Suprapubic skin (tissue), 4 donors: ENCODE measurements at places on chromosomes 12 and 14.

DNA sequence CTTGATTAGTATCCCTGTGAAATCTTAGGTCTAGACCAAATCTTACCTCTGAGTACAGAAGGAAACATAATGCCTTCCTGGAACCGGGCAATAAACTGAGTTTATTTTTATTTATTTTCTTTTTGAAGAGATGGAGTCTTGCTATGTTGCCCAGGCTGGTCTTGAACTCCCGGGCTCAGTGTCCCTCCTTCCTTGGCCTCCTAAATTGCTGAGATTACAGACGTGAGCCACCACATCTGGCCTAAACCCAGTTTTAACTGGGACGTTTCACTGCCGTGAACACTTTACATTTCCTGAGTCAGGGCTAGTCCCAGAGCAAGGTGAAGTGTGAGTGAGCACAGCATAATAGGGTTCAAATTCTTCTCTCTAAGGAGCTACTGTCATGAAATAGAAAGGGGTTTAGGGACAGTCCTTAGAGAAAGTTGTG, 671 bp downstream of the GUCY2C start:
- no peak for DNase-seq
- H3K27me3 ChIP-seq: no peaks in the 10 kb centered on the region
- H3K27ac ChIP-seq: no peak overlapping the region
- H3K4me3 ChIP-seq: no peak overlapping the region
- no peaks in the 10 kb centered on the region for H3K36me3 ChIP-seq

DNA sequence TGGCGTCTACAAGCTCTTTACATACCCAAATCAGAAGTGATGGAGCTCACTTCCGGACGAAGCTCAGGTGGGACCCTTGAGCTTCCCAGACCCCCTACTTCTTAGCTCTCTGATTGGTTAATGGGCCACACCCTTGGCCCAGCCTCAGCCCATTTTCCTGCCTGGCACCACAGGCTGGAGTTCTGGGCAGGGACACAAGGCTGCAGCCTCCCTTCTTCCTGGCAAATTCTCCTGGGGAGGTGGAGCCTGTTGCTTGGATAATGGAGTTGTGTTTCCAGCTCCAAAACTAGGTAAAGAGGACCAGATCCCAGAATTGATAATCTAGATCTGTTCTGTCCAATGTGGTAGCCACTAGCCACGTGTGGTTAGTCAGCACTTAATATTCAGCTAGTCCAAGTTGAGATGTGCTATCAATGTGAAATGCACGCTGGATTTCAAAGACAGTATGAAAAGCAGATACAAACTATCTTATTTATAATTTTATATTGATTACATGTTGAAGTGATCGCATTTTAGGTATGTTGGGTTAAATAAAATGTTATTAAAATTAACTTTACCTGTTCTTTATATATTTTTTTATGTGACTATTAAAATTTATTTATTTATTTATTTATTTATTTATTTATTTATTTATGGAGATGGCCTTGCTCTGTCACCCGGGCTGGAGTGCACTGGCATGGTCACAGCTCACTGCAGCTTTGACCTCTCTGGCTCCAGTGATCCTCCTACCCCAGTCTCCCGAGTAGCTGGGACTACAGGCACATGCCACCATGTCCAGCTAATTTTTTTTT, 12.6 kb upstream of the FAIM2 start:
- no peaks in the 10 kb centered on the region for H3K27me3 ChIP-seq
- no peak for DNase-seq
- no peak overlapping the region for H3K27ac ChIP-seq
- H3K4me1 ChIP-seq: no peaks in the 10 kb centered on the region
- H3K4me3 ChIP-seq: no peak overlapping the region

GRCh38 chr12:26700430-26700829, 132.6 kb downstream of the ITPR2 start:
- H3K27ac ChIP-seq: no peak overlapping the region
- DNase-seq: no peak
- H3K27me3 ChIP-seq: no peaks in the 10 kb centered on the region
- H3K4me3 ChIP-seq: no peak overlapping the region
- H3K4me1 ChIP-seq: peaks cover 15% of the 10 kb centered on the region

GRCh38 chr12:73769337-73769736, 768.3 kb upstream of the ATXN7L3B start:
- no peaks in the 10 kb centered on the region for H3K4me1 ChIP-seq
- H3K27ac ChIP-seq: no peak overlapping the region
- DNase-seq: no peak
- H3K27me3 ChIP-seq: no peaks in the 10 kb centered on the region
- H3K4me3 ChIP-seq: no peak overlapping the region

- H3K4me1 ChIP-seq: no peaks in the 10 kb centered on the region
- H3K27ac ChIP-seq: no peak overlapping the region
- no peaks in the 10 kb centered on the region for H3K36me3 ChIP-seq
- H3K4me3 ChIP-seq: no peak overlapping the region
- DNase-seq: no peak
These were observed 56.5 kb upstream of the CCND2 start for GRCh38 chr12:4217091-4217490.

- peaks cover 36% of the 10 kb centered on the region for H3K4me1 ChIP-seq
- no peak overlapping the region for H3K4me3 ChIP-seq
- H3K27ac ChIP-seq: peak overlapping the region; percentile 47
- H3K27me3 ChIP-seq: no peaks in the 10 kb centered on the region
- H3K36me3 ChIP-seq: peaks cover 8% of the 10 kb centered on the region
These were observed 17.1 kb downstream of the POMT2 start for GRCh38 chr14:77303417-77304156.

DNA sequence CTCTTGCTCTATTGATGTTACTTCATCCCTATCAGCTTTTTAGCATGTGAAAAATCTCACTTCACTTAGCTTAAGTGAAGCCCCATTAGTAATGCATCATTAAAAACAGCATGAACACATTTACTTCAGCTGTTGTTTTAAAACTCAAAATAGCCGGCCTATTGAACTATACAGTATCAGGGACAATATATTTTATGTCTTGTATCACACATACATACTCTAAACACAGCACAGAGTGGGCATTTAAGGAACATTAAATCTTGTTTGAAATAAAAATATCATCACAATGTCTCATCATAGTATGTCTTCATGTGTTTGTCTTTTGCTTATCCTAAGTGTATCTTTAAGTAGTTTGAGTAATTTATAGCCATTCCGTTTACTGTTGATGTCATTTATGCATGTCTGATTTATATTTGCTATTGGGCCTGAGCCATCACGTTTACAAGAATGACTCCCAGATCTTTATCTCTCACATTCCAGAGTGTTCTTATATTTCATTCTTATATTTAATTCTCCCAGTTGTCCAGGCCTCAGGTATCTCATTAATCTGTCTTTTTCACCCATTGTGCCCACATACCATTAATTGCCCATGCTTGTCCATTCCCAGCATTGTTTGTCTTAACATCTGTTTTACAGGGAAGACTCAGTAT, 57.5 kb downstream of the ARHGAP5 start:
- no peaks in the 10 kb centered on the region for H3K27me3 ChIP-seq
- no peak for DNase-seq
- H3K36me3 ChIP-seq: peaks cover 13% of the 10 kb centered on the region

GRCh38 chr12:4653691-4654090, 4.8 kb downstream of the NDUFA9 start:
- H3K27me3 ChIP-seq: no peaks in the 10 kb centered on the region
- DNase-seq: no peak
- no peak overlapping the region for H3K27ac ChIP-seq

- H3K27me3 ChIP-seq: peaks cover 4% of the 10 kb centered on the region
- no peak for DNase-seq
These were observed 197.0 kb downstream of the DAD1 start for GRCh38 chr14:22391908-22392565.

DNA sequence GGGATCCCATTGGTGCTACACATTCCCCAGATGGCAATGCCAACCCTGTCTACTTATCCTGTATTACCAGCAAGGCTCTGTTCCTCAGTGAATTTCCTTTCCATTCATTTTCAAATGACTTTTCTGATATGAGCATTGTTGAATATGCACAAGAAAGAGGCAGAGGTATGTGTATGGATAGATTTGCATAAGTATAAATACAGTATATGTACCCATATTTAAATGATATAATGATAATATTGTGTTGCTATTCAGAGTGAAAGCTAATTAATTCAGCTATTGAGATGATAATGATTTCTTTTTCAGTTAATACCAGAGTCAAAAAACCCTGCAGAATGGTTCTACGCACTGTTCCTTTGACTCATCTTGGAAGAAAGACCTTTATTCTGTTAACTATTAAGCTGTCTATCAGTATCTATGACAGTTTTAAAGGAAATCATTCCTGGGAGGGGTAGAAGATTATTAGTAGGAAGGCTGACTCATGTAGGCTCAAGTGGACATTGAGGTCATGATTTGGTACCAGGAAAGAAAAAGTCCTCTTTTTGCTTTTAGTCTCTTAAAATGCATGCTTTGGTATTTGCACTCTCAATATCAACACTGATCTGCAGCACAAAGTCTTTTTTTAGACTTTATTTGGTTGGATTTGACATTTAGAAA, 44.9 kb upstream of the GAS2L3 start:
- no peak for DNase-seq
- H3K4me3 ChIP-seq: no peak overlapping the region
- no peaks in the 10 kb centered on the region for H3K4me1 ChIP-seq
- no peaks in the 10 kb centered on the region for H3K36me3 ChIP-seq

- no peaks in the 10 kb centered on the region for H3K27me3 ChIP-seq
- DNase-seq: no peak
- H3K27ac ChIP-seq: no peak overlapping the region
These were observed 440.2 kb downstream of the ATP23 start for GRCh38 chr12:58381546-58381945.

DNA sequence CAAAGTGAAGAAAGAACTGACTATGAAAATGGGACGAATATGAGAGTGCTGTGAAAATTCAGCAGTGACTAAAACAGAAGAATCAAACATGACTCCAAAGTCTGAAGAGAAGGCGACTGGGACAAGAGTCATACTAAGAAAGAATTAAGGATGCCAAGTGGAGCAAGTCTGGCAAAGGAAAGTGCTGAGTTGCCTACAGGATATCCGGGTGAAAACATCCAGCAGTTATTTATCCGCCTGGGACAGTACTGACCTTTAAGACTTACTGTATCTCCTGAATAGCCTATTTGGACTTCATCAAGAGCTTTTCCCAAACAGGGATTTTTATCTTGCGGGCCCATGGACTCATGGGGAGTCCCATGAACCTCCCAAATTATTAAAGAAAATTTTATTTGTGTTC, 41.1 kb downstream of the KICS2 start:
- no peak for DNase-seq
- no peaks in the 10 kb centered on the region for H3K27me3 ChIP-seq
- peaks cover 18% of the 10 kb centered on the region for H3K4me1 ChIP-seq

- peak overlapping the region; percentile 60 for H3K27ac ChIP-seq
- H3K4me1 ChIP-seq: peaks cover 29% of the 10 kb centered on the region
- H3K36me3 ChIP-seq: no peaks in the 10 kb centered on the region
- no peak overlapping the region for H3K4me3 ChIP-seq
- DNase-seq: no peak
These were observed 30.3 kb downstream of the NFKBIA start for GRCh38 chr14:35374263-35374712.

- no peaks in the 10 kb centered on the region for H3K36me3 ChIP-seq
- H3K4me1 ChIP-seq: peaks cover 7% of the 10 kb centered on the region
- H3K4me3 ChIP-seq: peak overlapping the region; percentile 70
- H3K27ac ChIP-seq: peak overlapping the region; percentile 72
These were observed 3.2 kb downstream of the USP44 start for GRCh38 chr12:95548056-95548538.

DNA sequence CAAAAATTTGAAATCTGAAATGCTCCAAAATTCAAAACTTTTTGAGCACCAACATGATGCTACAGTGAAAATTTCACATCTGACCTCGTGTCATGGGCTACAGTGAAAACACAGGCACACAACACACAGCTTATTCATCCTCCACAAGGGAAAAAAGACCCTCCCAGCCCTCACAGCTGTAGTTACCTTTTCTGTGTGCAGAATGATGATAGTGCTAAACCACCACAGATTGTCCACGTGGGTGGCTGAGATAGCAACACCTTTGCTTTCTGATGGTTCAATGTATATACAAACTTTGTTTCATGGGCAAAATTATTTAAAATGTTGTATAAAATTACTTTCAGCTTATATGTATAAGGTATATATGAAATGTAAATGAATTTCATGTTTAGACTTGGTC, 46.8 kb downstream of the FRS2 start:
- no peak overlapping the region for H3K27ac ChIP-seq
- no peaks in the 10 kb centered on the region for H3K36me3 ChIP-seq
- no peak overlapping the region for H3K4me3 ChIP-seq
- peaks cover 22% of the 10 kb centered on the region for H3K4me1 ChIP-seq
- no peaks in the 10 kb centered on the region for H3K27me3 ChIP-seq

- no peak overlapping the region for H3K27ac ChIP-seq
- no peak for DNase-seq
- H3K4me1 ChIP-seq: peaks cover 18% of the 10 kb centered on the region
- H3K36me3 ChIP-seq: no peaks in the 10 kb centered on the region
- no peak overlapping the region for H3K4me3 ChIP-seq
- H3K27me3 ChIP-seq: peaks cover 32% of the 10 kb centered on the region
These were observed 2.4 kb upstream of the ESR2 start for GRCh38 chr14:64296561-64296960.

DNA sequence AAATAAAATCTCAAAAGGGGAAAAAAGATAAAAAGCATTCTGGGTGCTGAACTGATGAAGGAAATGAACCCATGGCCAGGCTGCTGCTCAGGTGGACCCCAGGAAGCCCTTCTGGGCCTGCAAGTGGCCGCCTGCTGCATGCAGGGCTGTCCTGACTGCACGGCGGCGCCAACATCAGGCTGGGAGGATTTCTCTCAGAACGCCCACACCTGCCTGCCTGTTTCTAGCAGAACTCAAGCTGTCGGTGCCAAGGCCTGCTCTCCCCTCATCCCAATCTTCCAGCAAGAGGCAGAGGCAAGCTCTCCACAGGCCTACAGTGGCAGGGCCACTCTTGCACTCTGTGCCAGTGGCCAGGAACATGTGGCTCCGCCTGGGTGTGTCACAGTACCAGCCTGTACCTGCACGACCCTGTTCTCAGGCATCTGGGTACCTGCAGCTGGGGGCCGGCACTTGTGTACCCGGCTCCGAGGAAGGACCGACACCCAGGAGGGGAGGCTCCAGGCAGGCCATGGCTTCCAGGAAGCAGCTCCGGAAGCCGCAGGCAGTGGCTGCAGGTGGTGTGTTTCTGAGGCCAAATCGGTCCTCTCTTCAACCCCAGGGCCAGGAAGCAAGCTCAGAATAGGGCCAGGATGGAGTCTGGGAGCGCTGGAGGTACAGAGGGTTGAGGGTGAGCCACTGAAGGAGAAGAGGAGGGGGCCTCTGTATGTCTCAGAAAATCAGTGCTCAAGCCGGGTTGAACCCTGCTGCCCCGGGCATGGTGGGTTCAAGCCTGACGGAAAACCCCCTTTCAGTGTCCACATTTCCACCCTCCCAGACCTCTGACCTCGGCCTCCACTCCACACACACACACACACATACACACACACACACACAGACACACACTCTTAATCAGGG, 2.5 kb upstream of the INF2 start:
- H3K4me3 ChIP-seq: no peak overlapping the region
- no peak for DNase-seq
- no peaks in the 10 kb centered on the region for H3K36me3 ChIP-seq
- H3K27ac ChIP-seq: peak overlapping the region; percentile 75
- no peaks in the 10 kb centered on the region for H3K27me3 ChIP-seq

- peak; percentile 81 for DNase-seq
- H3K36me3 ChIP-seq: no peaks in the 10 kb centered on the region
- peaks cover 28% of the 10 kb centered on the region for H3K4me1 ChIP-seq
These were observed 326.6 kb downstream of the BTG1 start for GRCh38 chr12:91819132-91819447.
